ENCODE measurements at places on chromosomes 7 and 10. TPM values are rescaled to one million over a fixed set of nuclear protein-coding genes. Genes with fewer than 3 reads are reported as not detected.

DNA sequence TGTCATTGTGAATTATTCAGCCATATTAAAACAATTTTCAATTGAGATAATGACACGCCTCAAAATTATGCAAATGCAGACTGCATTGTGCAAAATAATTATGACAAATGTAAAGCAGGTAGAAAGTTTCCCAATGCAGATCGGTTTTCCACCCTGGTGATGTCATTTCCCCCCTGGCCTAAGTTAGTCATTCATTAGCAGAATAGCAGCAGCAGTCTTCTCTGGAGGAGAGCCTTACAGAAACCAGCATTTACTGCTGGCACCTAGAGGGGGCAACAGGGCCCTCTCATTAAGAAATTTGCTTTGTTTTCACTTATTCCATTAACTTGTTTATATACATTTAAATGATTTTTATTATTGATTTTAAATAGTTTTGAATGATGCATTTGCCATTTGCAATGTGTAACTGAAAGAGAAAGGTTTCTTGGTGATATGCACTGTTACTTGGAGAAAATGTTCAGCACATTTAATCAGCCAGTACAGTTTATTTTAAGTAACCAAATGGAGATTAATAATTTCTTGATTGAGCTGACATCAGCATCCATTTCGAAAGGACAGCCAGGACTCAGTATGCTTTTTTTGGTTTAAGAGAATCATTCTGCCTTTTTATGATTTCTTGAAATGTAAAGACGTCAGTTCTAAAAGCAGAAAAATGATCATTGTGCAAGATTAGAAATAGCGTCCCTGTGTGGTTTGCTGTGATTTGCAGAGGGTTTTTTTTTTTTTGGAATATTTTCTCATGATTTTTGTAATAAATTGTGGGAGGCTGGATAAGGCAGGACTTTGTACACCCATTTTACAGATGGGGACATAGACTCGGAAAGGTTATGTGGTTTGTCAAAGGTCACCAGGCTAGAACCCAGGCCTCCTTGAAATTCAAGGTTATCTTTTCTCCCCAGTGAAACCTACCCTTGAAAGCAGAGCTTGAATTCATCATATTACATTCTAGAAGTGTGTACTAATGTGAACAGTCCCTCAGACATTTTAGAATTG is 3.5 kb downstream of the ARID5B start:
- H3K27ac ChIP-seq = 0 out of 2 replicates have a peak overlapping the region, but pooled peaks have one; percentile 1
- peaks cover 11% of the 10 kb centered on the region for H3K4me1 ChIP-seq
- no peaks in the 10 kb centered on the region for H3K27me3 ChIP-seq

GRCh38 chr10:63713191-63714144 is 192.3 kb downstream of the REEP3 start:
- no peaks in the 10 kb centered on the region for H3K27me3 ChIP-seq
- no peaks in the 10 kb centered on the region for H3K36me3 ChIP-seq
- H3K4me1 ChIP-seq = peaks cover 35% of the 10 kb centered on the region

GRCh38 chr7:151631570-151631952 is 111.9 kb upstream of the RHEB start:
- H3K27me3 ChIP-seq = no peaks in the 10 kb centered on the region
- peak overlapping the region; percentile 15 for H3K27ac ChIP-seq
- H3K4me3 ChIP-seq = peak overlapping the region; percentile 91
- peaks cover 46% of the 10 kb centered on the region for H3K4me1 ChIP-seq
- peak; percentile 63 for DNase-seq
- peaks cover 21% of the 10 kb centered on the region for H3K36me3 ChIP-seq

- H3K27me3 ChIP-seq = no peaks in the 10 kb centered on the region
- DNase-seq = no peak
- H3K4me3 ChIP-seq = no peak overlapping the region
- peaks cover 70% of the 10 kb centered on the region for H3K4me1 ChIP-seq
- no peak overlapping the region for H3K27ac ChIP-seq
Observed at GRCh38 chr10:32953277-32953927, 4.6 kb downstream of the ITGB1 start.

GRCh38 chr10:132548106-132548823 is 10.7 kb downstream of the INPP5A start:
- no peaks in the 10 kb centered on the region for H3K27me3 ChIP-seq
- H3K27ac ChIP-seq = no peak overlapping the region
- H3K4me1 ChIP-seq = no peaks in the 10 kb centered on the region
- H3K36me3 ChIP-seq = no peaks in the 10 kb centered on the region
- no peak for DNase-seq

Gene CNOT4
- 4.2 TPM for total RNA-seq

Data from SJSA1 (cell line).